Smooth muscle cell of trachea (primary cell): ENCODE measurements at places on chromosomes 16 and 17. TPM values are rescaled to one million over a fixed set of nuclear protein-coding genes. Genes with fewer than 3 reads are reported as not detected.

The ZP2 gene
- not detected in 2 replicates for total RNA-seq

The SPOP gene
- 73.2 and 129 TPM in 2 replicates for total RNA-seq

The PPP1R27 gene
- total RNA-seq = 0.17 TPM in 1 of 2 replicates, not detected in the other

The ABCC11 gene
- total RNA-seq = 0.33 and 0.44 TPM in 2 replicates

The MEAK7 gene
- total RNA-seq = 19.8 and 20.7 TPM in 2 replicates

The SNTB2 gene
- total RNA-seq = 69.4 and 127 TPM in 2 replicates

The RRAD gene
- 1.7 and 26.5 TPM in 2 replicates for total RNA-seq
